Naive thymus-derived CD8-positive, alpha-beta T cell (primary cell): ENCODE measurements at places on chromosomes 1 and 21.

- no peak for DNase-seq
Observed at GRCh38 chr1:22780696-22781095, 70.1 kb downstream of the EPHB2 start.

DNA sequence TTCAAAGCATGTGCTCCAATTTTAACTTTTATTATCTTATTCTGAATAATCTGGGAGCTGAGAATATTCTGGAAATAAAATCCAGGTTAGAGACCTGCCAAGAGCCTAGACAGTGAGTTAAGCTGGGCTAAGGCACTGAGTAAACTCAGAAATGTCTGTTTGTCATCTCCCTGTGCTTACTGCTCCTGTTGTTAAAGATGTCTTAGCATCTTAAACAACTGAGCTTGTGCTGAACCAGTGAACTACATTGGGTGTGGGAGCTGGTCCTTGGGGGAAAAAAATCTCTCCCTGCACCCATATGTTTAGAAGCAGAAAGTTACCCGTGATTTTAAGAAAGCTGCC lies 25.0 kb upstream of the AHCYL1 start:
- no peak for DNase-seq

- DNase-seq = no peak
Observed at GRCh38 chr1:5532811-5533210, 459.4 kb downstream of the NPHP4 start.

GRCh38 chr1:17277511-17278159 lies 28.7 kb downstream of the PADI3 start:
- no peak for DNase-seq

DNA sequence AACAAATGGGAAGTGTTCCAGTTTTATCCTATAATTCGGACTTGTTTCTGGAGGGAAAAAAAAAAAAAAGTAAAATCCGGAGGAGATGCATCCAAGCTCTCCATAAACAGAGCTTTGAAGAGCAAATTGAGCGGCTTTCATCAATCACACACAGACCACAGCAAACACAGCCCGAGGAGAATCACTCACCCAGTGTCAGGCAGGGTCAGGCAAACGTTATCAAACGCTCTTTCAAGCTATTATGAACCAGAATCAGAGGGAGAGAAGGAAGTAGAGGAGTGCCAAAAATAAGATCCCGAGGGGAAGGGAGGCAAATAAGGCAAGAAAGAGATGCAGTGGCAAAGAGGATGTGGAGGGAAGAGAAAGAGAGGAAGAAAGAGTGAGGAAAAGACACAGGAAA lies 188.3 kb upstream of the CAMK1G start:
- no peak for DNase-seq

- DNase-seq = no peak
Observed at GRCh38 chr21:16534408-16535101, 804.8 kb downstream of the USP25 start.

GRCh38 chr21:32212116-32212515 lies 66.7 kb downstream of the MIS18A start:
- no peak for DNase-seq

DNA sequence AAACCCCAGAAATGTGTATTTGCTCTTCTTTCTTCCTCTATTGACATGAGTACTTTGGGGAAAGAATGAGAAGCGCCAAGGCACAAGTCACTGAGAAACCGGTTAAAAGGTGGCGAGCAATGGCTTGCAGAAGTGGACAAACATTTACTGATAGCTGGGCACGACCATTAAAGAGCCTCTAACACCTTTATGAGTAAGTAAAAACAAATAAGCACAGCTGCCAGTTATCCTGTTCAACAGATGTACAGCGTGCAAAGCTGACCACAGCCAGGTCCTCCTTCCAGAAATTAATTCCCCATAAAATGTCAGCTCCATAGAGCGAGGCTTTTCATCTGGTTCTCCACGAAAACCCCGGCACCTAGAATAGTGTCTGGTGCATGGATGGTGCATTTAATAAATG lies 72.7 kb downstream of the CAPZB start:
- DNase-seq = no peak

- no peak for DNase-seq
Observed at GRCh38 chr1:172515927-172516326, 17.0 kb upstream of the SUCO start.

GRCh38 chr1:1181129-1181937 lies 7.7 kb downstream of the TTLL10 start:
- DNase-seq = no peak

DNA sequence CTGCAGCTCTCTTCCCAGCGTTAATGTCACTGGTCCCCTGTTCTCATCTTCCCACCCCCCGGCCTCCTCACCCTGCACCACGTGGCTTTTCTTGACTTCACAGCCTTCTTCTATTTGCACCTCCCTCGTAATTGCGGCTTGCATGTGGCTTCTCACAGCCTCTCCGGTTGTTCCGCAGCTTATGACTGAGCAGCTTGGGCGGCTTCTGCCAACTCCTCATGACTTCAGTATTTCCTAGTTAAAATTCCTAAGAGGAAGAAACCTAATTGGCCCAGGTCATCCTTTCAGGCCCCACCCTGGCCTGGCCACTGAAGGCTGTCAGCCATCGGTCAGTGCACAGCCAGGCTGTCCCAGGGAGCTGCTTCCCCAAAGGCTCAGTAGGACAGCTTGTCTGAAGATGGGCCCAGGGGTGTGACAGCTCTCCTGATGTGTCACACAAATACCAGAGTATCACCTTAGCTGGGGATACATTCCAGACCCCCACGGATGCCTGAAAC lies 8.6 kb upstream of the RERE start:
- no peak for DNase-seq

- DNase-seq = no peak
Observed at GRCh38 chr21:14383596-14384180, 742 bp upstream of the HSPA13 start.

DNA sequence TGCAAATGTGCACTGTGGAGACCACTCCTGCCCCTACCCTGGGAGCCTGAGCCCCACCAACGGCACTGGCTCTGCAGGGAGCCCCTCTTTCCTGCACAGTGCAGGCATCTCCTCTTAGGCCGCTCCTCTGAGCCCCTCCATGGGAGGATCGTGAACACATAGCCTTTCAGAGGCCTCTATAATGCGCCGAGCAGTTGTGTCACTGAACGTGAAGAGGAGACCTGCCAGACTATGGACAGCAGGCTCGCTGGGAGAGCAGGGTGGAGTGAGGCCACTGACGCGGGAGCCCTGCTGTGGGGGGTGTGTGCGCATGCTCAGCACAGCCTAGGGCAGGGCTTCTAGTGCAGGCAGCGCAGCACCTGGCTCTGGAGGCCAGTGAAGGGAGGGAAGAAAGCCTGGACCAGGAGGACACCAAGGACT lies 151.3 kb upstream of the COL6A1 start:
- no peak for DNase-seq

- no peak for DNase-seq
Observed at GRCh38 chr1:174160603-174161002, 1.3 kb downstream of the RABGAP1L start.

DNA sequence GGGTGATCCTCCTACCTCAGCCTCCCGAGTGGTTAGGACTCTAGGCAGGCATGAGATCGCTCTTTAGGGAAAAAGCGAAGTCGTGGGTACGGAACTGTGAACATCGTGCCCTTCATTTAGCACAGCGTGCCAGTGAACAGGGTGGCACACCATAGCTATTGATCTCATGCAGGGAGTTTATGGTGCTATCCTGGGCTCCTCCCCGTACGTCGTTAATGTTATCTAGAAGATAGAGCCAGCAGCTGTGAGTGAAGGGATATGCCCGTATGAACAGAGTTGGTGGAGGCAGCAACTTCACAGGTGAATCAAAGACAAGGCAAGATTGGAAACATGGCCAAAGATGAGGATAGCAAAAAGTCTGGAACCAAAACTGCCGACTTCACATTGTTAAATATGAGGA lies 11.2 kb downstream of the CLCN6 start:
- DNase-seq = no peak

DNA sequence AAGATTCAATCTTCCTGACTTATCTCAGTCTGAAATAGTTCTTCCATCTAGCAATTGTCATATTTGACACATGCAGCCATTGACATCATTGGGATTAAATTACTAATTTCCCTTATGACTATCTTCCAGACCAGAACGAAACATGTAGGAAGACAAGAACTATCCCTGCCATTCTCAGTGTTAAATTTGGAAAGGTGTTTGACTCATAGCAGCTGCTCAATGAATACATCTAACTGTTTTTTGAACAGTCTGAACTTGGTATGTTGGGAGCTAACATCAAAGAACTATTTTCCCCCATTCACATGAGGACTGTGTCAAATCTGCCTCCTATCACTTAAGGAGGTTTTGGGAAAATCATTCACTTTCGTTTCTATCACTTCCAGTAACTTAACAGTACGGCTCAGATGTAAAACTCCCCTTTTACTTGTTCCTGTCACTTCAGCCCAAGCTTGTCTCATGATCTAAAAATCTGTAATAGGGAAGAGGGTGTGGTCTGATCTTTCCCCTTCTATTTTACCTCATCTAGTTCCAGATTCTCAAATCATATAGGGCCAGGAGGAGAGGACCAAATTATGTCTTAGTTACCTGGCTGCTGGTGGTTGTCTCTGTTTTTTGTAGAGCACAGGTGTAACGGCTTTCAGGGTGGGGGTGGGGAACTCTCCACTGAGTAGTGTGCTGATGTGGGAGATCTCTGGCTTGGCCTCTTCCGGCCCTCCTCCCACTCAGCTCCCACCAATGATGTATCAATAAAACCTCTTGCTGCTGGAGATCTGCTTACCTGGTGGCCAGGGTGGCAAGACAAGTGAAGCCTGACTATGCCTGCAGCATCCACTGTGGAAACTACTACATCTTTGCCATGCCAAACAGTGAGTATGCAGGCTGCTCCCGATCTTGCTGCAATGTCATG lies 26.2 kb upstream of the SLAMF1 start:
- no peak for DNase-seq

DNA sequence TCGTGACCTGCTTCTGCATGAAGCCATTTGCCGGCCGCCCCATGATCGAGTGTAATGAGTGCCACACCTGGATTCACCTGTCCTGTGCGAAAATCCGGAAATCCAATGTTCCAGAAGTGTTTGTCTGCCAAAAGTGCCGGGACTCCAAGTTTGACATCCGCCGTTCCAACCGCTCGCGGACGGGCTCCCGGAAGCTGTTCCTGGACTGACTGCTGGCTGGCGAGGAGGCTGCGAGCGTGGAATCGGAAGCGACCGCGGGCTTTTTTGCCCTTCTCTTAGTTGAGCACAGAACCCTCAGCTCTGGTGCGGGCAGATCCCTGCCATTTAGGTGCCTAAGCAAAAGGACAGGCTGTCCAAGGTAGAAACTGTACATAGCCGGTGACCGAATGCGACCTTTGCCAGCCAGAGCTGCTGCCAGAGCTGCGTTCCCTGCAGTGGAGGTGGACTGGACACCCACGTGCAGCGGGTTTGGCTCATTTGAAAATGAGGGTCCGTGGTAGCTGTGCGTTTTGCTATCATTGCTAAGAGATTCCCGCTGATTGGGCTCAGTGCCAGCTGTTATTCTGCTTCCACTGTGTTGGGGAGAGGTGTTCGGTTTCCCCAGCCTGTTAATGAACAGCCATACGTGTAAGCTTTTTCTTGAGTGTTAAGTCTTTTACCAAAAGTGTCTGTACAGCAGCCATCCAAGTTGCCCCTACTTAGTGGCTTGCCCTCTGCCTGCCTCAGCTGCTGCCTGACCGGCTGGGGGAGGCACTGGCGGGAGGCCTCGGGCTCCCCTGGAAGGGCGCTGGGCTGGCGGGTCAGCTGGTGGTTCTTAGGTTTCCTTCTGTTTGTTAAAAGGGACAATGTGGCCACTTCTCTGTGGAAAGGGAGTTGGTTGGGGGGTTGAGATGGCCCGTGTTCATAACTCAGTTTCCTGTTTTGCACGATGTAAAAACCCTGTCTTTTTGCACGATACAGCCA lies 3.0 kb upstream of the THAP3 start:
- no peak for DNase-seq

GRCh38 chr1:92194511-92194910 lies 23.2 kb upstream of the C1orf146 start:
- no peak for DNase-seq

GRCh38 chr1:165501970-165502348 lies 41.8 kb upstream of the LRRC52 start:
- DNase-seq = no peak

DNA sequence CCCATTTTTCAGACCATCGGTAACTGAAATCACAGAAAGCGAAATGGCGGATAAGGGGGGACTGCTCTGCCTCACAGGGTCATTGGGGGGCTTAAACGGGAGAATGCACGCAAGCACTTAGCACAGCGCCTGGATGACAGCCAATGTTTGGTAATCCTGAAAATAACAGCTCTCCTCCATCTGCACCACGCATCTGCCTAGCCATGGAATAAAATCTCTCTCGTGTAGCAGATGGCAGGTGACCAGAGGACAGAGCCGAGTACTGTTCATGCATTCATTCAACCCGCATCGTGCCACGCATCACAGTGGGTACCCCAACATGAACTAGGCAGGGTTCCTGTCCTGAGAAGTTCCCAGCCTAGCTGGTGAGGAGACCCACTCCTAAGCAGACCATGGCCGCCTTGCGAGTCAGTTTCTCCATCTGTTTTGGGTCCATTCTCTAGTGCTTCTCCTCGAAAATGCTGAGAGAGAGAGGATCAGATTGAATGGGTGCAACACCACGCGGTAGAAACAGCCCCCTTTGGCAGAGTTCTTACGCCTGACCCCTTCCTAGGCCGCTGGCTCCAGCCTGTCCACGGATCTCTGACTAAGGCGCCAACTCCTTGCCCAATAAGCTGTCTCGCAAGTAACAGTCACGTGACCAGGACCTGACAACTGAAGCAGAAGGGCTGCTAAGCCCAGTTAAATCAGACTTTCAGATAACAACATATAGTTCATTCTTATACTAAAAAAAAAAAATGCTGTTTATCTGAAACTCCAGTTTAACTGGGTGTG lies 7.3 kb downstream of the SLC1A7 start:
- DNase-seq = no peak

GRCh38 chr1:93623875-93624274 lies 57.8 kb downstream of the BCAR3 start:
- no peak for DNase-seq

GRCh38 chr21:39336457-39337008 lies 12.4 kb downstream of the HMGN1 start:
- DNase-seq = no peak

GRCh38 chr1:218384581-218384993 lies 39.5 kb downstream of the TGFB2 start:
- DNase-seq = no peak

DNA sequence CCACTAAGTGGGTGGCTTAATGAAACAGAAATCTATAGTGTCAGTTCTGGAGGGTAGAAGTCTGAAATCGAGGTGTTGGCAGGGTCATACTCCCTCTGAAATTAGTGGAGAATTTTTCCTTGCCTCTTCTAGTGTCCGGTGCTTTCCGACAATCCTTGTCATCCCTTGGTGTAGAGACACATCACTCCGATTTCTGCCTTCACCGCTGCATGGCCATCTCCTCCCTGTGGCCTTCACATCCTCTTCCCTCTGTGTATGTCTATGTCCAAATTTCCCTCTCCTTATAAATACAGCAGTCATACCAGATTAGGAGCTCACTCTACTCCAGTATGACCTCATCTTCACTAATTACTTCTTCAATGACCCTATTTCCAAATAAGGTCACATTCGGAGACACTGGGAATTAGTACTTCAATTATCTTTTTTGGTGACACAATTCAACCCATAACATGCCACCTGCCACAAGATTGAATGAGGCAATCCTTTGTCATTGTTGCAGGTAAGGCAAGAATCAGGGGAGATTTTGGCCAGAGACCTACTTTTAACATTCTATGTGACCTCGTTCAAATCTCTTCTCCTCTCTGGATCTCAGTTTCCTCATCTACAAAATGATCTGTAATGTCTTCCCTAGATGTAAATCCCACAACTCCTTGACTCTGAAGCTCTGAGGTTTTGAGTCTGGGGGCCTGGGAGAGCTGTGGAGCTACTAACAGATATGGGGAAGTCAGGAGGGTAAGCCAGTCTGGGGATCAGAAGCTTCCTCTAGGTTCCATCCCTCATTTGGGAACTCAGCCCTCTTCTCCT lies 16.1 kb downstream of the NAV1 start:
- DNase-seq = no peak
